HepG2 (cell line): ENCODE measurements at places on chromosomes 3 and 15. TPM values are rescaled to one million over a fixed set of nuclear protein-coding genes. Genes with fewer than 3 reads are reported as not detected.

ZBBX gene
- not detected in 2 replicates for polyA plus RNA-seq

MKRN3 gene
- polyA plus RNA-seq, result 2.1 and 2.4 TPM in 2 replicates

TERC gene
- polyA plus RNA-seq, result 1.3 and 2.9 TPM in 2 replicates

DNA sequence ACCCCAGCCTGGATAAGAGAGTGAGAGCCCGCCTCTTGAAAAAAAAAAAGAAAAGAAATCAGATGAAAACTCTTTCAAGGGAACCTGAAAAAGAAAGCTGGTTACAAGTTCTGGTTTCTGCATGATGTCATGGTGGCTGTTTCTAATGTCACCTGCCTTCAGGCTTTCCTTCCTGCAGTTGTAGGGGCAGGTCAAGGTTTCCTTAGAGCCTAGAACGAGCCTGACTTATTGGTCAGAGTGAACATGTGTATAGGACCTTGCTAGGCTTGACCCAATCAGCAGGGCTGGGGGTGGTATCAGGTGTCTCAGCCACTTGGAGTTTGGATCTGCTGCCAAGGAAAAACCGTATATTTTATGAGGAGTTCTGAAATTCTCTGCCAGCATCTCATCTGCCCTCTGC, 3.8 kb downstream of the IVD start:
- H3K4me3 ChIP-seq, result no peak overlapping the region
- H3K27me3 ChIP-seq, result no peaks in the 10 kb centered on the region
- peaks cover 50% of the 10 kb centered on the region for H3K4me1 ChIP-seq
- no peak for DNase-seq
- H3K27ac ChIP-seq, result no peak overlapping the region

- H3K27me3 ChIP-seq, result no peaks in the 10 kb centered on the region
- H3K4me1 ChIP-seq, result peaks cover 5% of the 10 kb centered on the region; the same call in 1 of the 2 replicates
Measured at GRCh38 chr3:69092030-69092516, 7.3 kb downstream of the ARL6IP5 start.

GRCh38 chr3:124760601-124761000, 30.3 kb downstream of the UMPS start:
- H3K36me3 ChIP-seq, result peaks cover 20% of the 10 kb centered on the region
- no peak overlapping the region for H3K27ac ChIP-seq
- H3K27me3 ChIP-seq, result no peaks in the 10 kb centered on the region
- peak; percentile 31 for DNase-seq
- peaks cover 23% of the 10 kb centered on the region for H3K4me1 ChIP-seq
- H3K4me3 ChIP-seq, result no peak overlapping the region

GRCh38 chr15:101358895-101359294, 63.8 kb upstream of the SNRPA1 start:
- no peak overlapping the region for H3K4me3 ChIP-seq
- DNase-seq, result peak; percentile 8
- no peak overlapping the region for H3K27ac ChIP-seq
